Esophagus squamous epithelium (tissue), 5 donors: ENCODE measurements at places on chromosomes 16 and 17.

DNA sequence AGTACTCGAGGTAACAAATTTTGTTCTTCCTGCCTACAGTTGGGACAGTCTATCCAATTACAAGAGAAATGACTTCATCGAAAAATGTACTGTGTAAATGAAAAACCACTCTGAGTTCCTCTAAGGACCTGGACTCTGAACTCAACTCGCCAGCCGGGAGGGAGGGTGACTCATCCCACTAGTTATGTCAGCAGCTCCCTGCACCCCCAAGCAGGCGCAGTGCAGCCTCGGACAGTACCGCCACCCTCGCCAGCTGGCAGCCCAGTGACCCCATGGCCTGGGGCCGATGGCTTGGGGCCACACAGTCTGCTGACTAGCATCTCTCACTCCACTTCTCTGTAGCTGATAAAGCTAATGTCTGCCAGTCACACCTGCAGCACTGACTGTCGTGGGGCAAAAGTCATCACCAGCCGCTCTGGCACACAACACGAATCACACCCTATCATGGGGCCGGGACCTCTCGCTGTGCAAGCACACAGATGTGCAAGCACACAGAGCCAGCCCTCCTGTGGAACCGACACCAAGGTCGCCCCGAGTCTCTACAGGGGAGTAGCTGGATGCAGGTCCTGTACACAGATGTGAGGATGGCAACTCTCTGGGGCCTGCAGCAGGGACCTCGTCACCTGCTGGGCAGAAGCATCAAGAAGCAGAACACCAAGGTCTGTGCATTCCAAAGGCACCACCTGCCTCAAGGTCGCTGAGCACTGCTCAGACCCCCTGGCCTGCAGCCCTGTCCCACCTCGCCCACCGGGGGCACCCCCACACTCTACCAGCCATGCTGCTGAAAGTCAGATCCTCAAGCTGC is 5.7 kb downstream of the CSNK1D start:
- DNase-seq, result peak; percentile 20

- DNase-seq, result no peak
Measured at GRCh38 chr17:73396431-73397277, 84.9 kb upstream of the CDC42EP4 start.

GRCh38 chr16:75070012-75070841 is 46.4 kb downstream of the LDHD start:
- no peak for DNase-seq

DNA sequence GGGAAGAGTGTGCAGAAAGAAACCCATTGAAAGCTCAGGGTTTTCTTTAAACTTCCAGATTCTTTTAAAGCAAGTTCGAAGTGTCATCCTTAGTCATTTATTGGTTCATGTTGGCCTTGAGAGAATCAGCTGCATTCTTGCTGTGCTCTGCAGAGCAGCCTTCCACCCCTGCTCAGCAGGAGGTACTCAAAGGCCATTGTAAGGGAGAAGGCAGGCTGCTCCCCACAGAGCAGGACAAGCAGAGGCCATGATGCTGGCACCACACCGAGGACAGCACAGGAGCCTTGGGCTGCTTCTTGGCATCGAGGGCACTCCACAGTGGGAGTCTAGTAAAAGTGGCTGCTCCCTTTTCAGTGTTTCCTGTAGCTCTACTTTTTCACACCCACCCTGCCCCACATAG is 29.6 kb downstream of the NMT1 start:
- no peak for DNase-seq

- DNase-seq, result no peak
Measured at GRCh38 chr16:83433201-83433600, 374.6 kb upstream of the HSBP1 start.

- no peak for DNase-seq
Measured at GRCh38 chr17:35127751-35128514, 6.5 kb downstream of the FNDC8 start.

- no peak for DNase-seq
Measured at GRCh38 chr17:76584427-76585032, 1.1 kb downstream of the ST6GALNAC2 start.

DNA sequence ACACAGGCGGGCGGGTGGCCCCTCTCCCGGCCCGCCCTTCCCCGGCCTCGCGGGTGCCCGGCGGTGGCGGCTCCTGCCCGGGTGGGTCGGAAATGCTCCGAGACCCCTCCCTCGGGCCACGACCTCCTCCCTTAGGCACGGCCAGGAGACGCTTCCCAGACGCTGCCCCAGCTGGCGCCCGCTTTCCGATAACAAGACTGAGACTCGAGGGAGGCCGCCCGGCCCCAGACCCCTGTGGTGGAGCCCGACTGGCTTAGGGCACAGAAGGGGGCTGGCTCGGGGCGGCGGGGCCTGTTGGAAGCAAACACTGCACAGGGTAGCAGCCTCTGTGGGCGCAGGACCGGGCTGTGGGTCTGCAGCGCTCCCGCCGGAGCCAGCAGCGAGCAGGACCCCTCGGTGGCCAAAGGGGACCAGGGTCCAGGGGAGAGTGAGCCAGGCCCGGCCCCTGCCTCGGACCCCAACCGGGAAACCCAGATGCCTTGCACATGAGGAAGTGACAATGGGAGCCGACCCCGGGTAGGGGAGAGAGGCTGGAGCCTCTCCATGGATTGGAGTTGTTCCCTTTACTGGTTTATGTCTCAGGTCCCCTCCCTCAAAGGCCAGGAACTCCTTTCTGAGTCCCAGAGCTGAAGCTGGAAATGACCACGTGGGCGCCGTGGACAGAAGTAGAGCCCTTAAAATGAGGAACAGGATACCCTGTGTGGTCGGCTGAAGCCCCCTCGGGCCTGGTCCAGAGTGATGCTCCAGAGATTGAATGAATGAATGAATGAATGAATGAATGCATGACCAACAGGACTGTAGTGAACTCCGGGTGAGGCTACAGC is 19.8 kb upstream of the ADCY7 start:
- DNase-seq, result no peak

DNA sequence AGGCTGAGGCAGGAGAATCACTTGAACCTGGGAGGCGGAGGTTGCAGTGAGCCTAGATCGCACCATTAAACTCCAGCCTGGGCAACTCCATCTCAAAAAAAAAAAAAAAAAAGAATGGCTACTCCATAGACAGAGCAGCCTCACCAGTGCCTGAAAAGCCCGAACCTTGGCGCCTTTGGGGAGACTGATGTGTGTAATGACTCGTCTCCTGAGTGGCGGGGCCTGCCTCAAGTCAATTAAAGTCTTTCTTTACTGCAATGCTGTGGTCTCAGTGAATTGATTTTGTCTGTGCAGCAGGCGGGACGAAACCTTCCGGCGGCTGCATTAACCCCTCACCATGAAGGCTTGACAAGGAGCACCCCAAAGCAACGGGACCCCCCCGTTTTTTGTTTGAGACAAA is 3.5 kb upstream of the UQCC4 start:
- DNase-seq, result no peak

GRCh38 chr17:34598161-34598776 is 18.9 kb downstream of the TMEM132E start:
- no peak for DNase-seq

DNA sequence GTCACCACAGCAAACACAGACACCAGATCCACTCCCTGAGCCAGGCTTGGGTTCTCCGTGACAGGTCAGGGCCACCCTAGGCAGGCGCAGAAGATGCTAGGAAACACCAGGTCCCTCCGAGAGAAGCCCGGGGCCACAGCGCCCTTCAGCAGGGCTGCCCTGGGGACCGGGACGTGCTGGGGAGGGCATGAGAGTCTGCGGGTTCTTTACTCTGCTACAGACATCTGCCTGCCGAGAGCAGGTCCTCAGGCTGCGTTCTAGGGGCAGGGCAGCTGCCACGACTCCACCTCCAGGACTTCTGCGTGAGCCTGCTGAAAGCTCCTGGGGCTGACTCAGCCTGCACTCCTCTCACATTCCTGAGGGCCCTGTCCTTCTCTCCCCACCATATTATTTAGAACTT is 11.4 kb downstream of the MYLK3 start:
- no peak for DNase-seq

- no peak for DNase-seq
Measured at GRCh38 chr16:84553873-84554399, 49.5 kb upstream of the MEAK7 start.
